NCI-H187 (cell line): ENCODE measurements at places on chromosomes 16 and 17.

GRCh38 chr17:20278805-20279204, 188.5 kb downstream of the LGALS9B start:
- no peak for DNase-seq

DNA sequence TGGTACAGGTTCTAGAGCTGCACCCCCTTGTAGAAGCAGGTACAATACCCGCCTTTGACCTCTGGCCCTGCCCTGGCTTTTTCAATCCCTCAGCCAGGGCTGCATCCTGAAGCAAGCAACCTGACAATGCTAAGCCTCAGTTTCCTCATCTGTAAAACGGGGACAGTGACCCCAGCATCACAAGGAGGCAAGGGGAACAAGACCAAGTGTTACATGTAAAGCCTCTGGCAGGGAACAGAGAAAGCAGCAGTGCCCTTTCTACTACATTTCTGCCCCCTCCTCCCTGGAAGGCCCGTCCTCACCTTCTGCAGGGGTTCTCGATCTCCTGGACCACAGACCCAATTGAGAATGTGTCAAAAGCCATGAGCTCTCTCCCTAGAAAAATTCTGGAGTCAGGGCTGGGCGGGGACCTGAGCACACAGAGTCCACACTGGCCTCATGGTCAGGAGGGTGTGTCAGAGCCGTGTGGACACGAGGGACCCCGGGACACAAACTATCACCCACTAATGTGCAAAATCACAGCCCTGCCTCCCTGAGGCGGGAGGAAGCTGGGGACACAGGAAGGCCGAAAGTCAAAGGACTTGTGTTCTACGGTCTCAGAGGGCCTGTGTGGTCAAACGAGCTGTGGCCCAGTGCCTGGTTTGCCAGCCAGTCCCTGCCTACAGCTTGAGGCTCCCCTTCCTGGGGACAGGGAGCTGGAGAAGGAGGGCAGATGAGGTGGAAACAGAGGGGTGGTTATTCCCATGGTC, 27.5 kb downstream of the LRRC75A start:
- DNase-seq, result no peak

- no peak for DNase-seq
Observed at GRCh38 chr16:78275420-78275819, 176.0 kb downstream of the WWOX start.

- no peak for DNase-seq
Observed at GRCh38 chr17:56274491-56274890, 121.2 kb downstream of the ANKFN1 start.

DNA sequence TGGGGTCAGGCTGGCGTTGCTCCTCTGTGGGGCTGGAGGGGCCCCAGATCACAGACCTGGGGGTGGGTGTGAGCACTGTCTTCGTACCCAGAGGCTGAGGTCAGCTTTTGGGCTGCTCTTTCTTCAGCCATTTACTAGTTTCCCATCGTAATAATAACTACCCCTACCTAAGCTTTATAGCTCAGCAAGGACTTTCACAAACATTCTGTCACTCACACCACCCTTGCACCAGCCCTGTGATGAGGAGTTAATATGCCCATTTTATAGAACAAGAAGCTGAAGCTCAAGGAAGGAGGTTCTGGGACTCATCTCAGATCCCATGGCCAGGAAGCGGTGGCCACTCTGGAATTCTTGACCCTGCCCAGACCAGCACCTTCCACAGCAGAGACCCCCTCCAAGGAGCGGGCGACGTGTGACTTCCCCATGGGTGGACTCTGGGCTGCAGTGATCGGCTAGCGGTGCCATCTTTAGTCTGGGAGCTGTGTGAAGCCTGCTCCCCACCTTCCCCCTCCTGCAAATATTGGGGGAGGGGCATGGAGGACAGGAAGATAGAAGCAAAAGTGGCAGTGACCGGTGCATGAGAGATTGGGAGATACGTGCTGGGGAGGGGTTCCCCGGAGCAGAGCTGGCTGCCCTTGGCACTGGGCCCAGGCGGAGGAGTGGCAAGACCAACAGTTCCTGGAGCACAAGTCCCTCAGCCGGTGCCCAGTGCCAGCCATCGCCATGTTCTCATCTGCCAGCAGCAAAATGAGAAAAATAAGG, 81.8 kb upstream of the TOB1 start:
- DNase-seq, result no peak

- DNase-seq, result no peak
Observed at GRCh38 chr17:77286641-77287431, 146.1 kb downstream of the SEC14L1 start.

- DNase-seq, result peak; percentile 49
Observed at GRCh38 chr17:4948166-4948930, at the start of gene PFN1. Gene PFN1 (minus strand): TSS chr17:4948530. CDS start chr17:4948394, 136 bp downstream.

DNA sequence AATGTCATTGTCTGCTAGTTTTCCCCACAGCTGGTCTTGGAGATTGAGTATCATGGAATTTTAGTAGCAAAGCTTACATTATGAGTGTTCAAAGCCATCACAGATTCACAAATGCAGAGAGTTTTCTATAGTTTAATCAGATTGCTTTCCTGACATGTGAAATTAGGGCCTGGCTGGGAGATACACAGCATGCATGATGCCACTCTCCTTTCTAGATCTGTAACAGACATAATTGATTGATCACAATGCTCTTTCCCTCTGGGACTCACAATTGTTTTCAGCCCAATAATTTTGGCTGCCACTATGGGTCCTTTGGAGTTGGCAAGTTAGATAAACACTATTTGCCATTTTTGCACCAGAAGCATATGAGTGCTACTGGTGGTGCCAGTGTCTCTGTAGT, 132.5 kb downstream of the SPACA3 start:
- no peak for DNase-seq

DNA sequence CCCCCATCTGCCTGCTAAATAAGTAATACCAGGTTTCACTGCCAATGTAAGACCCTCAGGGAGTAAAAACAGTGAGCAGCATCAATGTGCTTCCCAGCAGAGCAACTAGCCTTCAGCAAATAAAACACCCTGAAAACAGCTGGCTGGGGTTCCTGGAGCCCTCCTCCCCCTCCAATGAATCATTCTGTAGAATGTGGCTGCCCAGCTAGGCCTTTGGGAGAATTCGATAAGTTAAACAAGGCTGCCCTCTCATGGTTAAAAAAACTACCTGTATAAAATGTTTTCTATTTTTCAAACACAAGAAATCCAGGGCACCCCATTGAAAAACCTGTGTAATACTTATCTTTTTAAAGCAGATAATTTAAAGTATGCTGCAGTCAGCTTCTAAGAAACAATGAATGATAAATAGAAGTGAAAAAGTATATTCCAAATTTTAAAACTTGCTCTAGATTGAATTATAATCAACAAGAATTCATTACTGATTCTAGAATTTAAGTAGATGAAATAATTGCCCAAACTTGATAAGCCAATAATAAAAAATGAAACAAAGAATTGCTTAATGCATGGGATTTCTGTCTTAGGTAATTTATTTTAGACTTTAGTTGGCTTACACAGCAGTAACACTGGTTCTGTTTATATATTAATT, 9.4 kb upstream of the TOM1L1 start:
- DNase-seq, result peak; percentile 8

DNA sequence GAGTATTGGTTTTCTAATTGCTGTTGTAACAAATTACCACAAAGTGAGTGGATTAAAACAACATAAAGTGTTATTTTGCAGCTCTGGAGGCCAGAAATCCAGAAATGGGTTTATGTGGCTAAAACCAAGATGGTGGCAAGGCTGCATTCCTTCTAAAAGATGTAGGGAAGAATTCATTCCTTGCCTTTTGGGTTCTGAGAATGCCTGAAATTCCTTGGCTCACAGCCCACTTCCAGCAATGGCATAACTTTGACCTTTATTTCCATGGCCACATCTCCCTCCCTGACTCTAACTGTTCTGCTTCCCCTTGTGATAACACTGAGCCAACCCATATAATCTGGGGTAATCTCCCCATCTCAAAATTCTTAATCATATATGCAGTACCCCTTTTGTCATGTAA, 269.6 kb upstream of the RPL38 start:
- DNase-seq, result no peak

GRCh38 chr17:36072431-36073121, 8.5 kb downstream of the CCL18 start:
- DNase-seq, result no peak

DNA sequence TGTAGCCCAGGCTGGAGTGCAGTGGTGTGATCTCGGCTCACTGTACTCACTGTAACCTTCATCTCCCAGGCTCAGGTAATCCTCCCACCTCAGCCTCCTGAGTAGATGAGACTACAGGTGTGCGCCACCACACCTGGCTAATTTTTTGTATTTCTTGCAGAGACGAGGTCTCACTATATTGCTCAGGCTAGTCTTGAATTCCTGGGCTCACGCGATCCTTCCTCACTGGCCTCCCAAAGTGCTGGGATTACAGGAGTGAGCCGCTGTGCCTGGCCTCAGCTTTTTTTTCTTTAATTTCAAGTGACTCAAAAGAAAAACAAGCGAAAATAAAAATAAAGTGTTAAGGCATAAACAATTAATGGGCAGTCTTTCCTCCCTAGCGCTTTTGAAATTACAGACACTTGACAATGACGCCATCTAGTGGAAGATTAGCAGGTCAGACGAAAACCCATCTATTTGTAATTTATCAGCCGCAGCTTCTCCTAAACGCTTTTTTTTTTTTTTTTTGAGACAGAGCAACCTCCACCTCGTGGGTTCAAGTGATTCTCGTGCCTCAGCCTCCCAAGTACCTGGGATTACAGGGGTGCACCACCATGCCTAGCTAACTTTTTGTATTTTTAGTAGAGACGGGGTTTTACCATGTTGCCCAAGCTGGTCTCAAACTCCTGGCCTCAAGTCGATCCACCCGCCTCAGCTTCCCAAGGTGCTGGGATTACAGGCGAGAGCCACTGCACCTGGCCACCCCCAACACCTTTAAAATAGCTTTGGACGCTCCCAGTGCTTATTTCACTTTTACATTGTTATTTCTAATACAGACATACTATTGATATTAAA, 28.1 kb upstream of the PECAM1 start:
- DNase-seq, result peak; percentile 15

DNA sequence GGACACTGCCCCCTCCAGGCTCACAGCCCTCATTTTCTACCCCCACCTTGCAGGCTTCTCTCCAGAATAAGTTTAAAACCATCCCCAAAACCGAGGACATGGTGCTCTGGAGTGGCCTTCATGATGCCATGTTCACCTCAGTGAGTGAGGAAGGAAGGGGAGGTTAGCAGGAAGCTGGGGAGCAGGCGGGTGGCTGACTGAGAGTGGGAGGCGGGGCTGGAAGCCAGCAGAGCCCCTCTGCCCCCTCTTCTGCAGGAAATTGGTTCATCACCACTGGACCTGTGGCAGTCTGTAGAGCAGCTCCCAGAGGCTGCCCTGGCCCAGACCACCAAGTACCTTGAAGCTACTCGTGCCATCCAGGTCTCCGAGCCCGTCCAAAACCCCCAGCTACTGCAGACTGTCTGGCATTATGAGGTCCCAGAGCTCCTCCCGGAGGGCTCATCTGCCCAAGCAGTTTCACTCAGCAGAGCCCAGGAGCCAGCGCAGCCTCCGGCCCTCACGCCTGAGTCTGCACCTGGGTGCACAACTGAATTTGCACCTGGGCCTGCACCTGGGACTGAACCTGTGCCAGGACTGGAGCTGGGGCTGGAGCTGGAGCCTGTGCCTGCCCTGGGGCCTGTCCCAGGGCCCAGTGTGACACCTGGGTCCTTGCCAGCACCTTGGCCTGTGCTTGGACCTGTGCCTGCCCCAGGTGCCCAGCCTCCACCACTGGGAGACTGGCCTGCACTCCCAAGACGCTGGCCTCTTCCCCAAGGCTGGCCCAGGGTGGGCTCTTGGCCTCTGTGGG, 19.0 kb downstream of the C16orf96 start:
- no peak for DNase-seq
